ENCODE measurements at places on chromosomes 3 and 15.

DNA sequence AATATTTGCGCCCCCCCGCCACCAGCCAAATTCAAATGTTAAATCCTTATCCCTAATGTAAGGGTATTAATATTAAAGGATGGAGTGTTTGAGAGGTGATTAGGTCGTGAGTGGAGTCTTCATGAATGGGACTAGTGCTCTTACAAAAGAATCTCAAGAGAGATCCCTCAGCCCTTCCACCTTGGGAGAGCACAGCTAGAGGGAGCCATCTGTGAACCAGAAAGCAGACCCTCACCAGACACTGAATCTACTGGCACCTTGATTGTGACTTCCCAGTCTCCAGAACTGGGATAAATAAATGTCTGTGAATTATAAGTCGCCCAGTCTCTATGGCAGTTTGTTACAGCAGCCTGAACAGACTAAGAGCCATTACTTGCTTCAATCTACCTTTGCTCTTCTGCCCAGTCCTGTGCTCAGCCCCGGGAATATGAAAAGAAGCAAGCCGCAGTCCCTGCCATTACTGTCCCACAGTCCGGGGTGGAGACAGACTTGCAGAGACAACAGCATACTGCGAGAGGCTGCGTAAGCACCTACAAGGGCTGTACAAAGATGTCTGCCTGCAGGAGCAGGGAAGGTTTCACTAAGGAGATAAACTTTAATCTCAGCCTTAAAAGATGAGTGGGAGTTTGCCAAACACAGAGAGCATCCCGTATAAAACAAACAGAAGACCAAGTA is 110.7 kb upstream of the TMCO5A start:
- DNase-seq = no peak

GRCh38 chr15:63675263-63675662 is 78.1 kb downstream of the FBXL22 start:
- no peak for DNase-seq

- no peak for DNase-seq
These were observed 42.9 kb upstream of the ASB14 start for GRCh38 chr3:57335283-57335938.

- DNase-seq = no peak
These were observed 505.4 kb downstream of the ZIC1 start for GRCh38 chr3:147914532-147914931.

DNA sequence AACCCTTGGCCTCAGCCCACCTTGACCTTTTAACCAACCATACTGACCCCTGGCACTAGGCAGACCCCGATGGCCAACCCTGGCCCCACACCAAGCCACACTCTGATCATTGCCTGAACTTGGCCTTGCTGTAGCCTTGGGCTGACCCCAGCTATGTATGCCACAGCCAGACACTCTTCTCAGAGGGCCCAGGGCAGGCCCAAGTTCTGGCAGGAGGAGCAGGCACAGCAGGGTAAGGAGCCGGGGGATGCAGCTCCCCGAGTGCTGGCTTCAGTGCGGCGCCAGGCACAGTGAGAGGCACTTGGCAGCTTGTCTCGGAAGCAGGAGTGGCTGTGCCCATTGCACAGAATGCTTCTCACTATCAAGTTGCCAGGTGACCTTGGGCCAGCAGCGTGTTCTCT is 22.3 kb downstream of the PRR20G start:
- no peak for DNase-seq

DNA sequence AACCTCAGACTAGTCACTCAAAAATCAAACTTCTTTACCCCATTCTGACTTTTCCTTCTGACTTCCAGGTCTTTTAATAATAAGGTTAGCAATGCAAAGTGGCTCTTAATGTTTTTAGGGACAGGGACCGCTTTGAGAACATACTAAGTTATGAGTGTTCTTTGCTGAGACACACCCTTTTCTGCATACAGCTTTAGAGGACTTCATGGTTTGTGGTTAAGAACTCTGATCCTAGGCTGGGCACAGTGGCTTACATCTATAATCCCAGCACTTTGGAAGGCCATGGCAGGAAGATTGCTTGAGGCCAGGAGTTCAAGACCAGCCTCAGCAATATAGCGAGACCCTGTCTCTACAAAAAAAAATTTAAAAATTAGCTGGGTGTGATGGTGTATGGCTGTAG is 85.8 kb upstream of the CACNA2D3 start:
- no peak for DNase-seq

GRCh38 chr3:129085818-129086217 is 25.2 kb downstream of the GP9 start:
- no peak for DNase-seq

Measured in T-cell (primary cell).